ENCODE measurements at places on chromosomes 7 and 10. TPM values are rescaled to one million over a fixed set of nuclear protein-coding genes. Genes with fewer than 3 reads are reported as not detected.

STYXL1 gene
- polyA plus RNA-seq, result 67.6 TPM

PTF1A gene
- polyA plus RNA-seq, result not detected

IFIT2 gene
- polyA plus RNA-seq, result 0.23 TPM

TMEM139 gene
- 0.37 TPM for polyA plus RNA-seq
